ENCODE measurements at places on chromosomes 1 and 21.

DNA sequence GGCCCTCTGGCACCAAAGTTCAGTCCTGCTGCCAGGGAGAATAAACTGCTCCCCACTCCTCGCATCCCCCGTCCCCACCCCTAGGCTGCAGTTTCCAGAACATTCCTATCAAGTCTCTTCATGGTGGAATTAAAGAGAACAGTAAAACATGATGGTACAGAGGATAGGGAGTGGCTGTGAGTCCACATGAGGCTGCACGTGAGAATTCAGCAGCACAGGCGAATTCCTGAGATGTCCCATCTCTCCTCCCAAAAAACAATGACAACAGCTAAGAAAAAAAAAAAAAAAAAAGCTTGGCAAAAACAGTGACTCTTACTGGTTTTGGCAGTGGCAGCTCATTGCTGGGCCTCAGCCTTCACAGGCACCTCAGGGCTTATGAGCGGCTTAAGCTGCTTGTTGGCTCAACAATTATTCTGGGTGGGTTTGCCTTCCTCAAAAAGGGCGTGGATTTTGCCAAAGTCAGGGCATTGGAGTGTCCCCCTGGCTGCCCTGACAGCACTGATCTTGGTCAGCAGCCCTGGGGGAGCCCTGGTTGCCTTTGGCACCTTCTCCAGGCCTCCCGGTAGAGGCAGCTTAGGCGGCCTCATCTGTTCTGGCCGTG is 5.7 kb upstream of the IFFO2 start:
- peak; percentile 81 for DNase-seq

- no peak for DNase-seq
Observed at GRCh38 chr1:221602830-221603229, 139.1 kb downstream of the DUSP10 start.

- DNase-seq: no peak
Observed at GRCh38 chr1:206843626-206844025, 21.8 kb upstream of the IL20 start.

GRCh38 chr1:80375662-80376061 is 1369.1 kb upstream of the ADGRL4 start:
- DNase-seq: peak; percentile 73

GRCh38 chr1:87439821-87440220 is 111.1 kb downstream of the LMO4 start:
- no peak for DNase-seq
